Activated T-cell treated with anti-CD3 and anti-CD28 coated beads for 1 hour (primary cell): ENCODE measurements at places on chromosomes 7 and 10.

- no peak for DNase-seq
These were observed 42.0 kb downstream of the PRPS1L1 start for GRCh38 chr7:17985473-17986239.

DNA sequence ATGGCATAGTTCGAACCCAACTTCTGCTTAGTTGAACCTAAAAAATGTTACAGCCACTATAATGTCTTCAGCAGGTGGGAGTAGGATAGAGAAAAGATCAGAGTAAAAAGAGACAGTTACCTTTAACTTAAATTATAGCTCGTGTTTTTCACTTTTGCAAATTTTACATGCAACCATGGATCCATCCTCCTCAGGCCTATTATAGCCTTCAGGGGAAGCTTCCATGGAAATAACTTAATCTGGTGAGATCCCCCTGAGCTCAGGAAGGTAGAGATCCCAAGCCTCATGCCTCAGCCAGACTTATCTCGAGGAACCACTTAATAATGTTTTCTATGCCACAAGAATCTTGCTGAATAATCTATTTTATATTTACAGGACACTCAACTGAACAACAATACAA is 159.4 kb upstream of the FAM3C start:
- DNase-seq: no peak

GRCh38 chr10:91596825-91597196 is 36.1 kb downstream of the PPP1R3C start:
- DNase-seq: no peak

DNA sequence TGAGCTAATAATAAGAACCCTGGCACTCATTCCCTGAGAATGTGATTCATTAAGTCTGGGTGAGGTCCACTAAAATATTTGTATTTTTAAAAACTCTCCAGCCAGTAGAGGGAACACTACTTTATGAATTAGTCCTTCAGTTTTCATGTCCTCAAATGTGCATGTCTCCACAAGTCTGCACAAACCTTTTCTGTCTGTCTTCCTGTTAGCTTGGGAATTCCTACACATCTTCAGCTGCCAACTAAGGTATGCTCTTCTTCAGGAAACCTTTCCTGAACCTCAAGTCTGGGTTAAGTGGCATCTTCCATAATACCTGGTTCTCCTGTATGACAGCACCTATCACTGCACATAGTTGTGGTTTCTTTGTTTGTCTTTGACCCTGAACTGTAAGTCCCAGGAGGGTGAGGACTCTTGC is 119.6 kb upstream of the MKX start:
- no peak for DNase-seq

- no peak for DNase-seq
These were observed 366.5 kb upstream of the KLF6 start for GRCh38 chr10:4151466-4151865.

DNA sequence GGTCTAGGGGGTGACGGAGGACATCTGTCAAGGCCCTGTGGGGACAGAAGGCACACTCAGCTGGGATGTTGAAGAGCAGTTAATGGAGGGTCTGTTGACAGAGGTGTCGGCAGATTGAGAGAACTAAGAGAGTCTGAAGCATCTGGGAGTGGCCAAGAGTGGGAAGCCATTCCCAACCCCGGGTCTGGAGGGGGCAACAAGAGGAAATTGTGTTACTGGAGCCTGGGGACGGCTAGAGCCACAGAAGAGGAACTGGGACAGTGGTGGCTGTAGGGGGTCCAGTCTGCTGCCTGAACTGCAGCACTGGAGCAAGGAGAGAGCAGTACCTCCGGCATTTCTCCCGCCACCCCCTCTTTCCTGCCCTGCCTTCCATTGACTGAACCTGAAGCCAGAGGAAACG is 136.6 kb downstream of the CHN2 start:
- DNase-seq: no peak

- no peak for DNase-seq
These were observed 177.1 kb upstream of the SVIL start for GRCh38 chr10:29811751-29812427.

- DNase-seq: no peak
These were observed 44.9 kb downstream of the GLI3 start for GRCh38 chr7:42192066-42192465.
